ENCODE measurements at places on chromosomes 1 and 21.
A peak's percentile ranks its signal among the peaks of the same experiment; 100 is the strongest.

DNA sequence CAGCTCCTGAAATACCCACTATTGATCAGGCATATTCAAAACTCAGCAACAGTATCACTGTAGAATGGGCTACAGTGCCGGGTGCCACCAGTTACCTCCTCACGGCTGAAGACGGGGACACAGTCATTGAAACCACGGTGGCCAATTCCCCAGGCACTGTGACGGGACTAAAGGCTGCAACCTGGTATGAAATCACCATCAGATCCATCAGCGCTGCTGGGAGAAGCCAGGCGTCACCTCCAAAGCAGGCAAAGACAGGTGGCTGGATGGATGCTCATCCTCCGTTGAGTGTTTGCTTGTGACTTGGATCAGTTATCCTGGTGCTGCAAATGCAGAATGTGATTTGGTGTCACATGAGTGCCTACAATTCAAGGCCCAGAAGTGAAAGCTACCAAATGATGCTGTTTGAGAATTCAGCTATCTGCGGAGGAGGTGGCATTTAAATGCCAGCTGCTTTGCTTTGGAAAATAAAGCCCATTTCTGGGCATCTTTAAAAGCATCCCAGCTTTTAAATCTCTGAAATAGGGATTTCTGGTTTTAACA lies 5.1 kb downstream of the FNDC7 start:
- no peak for DNase-seq

DNA sequence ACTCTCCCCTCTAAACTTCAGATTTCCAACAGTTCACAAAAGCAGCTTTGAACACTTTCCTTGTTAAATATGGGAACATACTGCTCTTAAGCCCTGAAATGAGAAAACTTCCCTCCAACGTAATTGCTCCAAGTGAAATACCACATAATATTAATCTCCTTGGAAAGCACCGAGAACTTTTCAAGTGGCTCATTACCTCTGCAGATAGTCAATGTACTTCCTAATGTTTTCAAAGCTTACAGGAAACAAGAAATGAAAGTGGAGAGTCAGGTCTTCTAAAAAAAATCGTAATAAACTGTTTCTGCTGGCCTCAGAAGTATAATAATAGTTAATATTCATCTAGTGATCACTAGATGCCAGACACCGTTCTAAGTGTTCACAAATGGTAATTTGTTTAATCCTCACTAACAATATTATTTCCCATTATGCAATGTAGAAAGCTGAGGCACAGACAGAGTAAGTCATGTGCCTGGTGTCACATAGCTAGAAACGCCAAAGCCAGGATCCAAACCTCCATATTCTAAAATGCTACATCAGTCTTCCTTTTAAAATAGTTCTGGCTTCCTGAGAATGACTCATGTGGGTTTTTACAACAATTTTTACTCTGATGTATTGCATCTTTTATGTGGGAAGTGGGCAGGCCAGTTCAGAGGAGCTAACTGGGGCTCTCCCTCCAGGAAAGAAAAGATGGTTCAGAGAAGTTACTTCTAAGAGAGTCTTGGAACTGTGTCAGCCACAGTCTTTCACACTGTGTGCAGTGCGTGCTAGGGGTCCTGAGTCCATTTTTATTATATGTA lies 177.2 kb downstream of the PLPPR4 start:
- no peak for DNase-seq

GRCh38 chr1:169733924-169734323 lies at the start of gene SELE:
Gene SELE, minus strand, starts transcription at chr1:169734079. Its CDS starts 467 bp downstream, at chr1:169733612.
- DNase-seq, result no peak

GRCh38 chr1:172487550-172487949 lies 43.7 kb upstream of the PIGC start:
- no peak for DNase-seq

DNA sequence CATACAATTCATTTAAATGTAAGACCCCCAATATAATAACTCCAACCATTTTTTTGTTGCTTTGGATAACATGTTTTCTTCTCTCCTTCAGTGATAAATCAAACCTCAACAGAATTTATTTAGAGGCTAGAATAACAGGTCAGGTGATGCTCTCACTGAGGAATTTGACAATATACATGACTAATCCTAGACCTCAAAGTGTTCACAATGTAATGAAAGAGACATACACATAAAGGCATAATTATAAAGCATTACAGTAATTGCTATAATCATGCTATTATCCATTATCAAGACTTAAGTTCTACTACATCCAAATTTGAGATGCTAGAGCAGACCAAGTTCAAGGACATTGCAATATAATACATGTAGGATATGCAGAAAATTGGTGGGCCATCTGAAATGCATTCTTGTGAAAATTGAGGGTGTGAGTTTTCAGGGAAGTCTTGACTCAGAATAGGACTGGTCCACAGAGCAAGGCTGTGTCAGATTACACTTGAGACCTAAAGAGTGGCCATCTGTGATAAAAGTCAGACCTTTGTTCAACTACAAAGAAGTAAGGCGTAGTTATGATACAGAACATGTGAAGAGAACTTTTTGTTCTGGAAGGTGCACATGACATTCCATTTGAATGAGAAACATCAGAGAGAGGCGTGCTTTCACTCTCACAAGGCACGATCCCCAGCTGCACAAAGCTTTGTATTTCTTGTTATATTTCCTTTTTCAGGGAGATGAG lies 45.5 kb downstream of the UTP25 start:
- no peak for DNase-seq

GRCh38 chr1:110412576-110412975 lies 5.1 kb upstream of the LAMTOR5 start:
- DNase-seq, result peak; percentile 16

DNA sequence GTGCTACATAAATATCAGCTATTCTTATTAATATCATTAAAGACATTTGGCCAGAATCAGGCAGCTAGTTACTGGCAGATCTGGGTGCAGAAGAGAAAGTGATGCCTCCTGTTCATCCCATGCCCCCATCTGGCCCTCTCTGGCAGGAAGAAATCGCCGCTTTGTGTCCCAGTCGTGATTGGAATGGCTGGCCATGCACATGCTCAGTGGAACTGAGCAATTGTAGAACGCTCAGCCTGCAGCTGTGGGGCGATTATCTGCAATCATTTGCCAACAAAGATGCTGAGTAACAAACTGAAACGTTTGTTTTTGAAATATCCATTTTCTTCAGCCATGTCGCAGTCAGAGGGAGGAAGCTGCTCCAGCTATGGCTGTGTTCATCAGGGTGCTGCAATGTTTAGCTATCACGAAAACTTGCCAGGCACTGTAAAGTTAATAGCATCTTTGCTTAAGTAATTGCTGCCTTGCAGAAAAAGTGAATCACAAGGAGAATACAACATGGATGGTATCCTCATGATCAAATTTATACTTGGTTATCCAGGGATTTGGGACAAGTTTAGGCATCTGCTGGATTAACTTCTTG lies 36.5 kb downstream of the NGF start:
- no peak for DNase-seq

GRCh38 chr1:9289711-9290485 lies 2.8 kb upstream of the SPSB1 start:
- DNase-seq, result no peak

GRCh38 chr21:36589352-36589971 lies 109.5 kb upstream of the SIM2 start:
- DNase-seq, result no peak

- DNase-seq, result no peak
Observed at GRCh38 chr1:218742467-218743262, 397.5 kb downstream of the TGFB2 start.

DNA sequence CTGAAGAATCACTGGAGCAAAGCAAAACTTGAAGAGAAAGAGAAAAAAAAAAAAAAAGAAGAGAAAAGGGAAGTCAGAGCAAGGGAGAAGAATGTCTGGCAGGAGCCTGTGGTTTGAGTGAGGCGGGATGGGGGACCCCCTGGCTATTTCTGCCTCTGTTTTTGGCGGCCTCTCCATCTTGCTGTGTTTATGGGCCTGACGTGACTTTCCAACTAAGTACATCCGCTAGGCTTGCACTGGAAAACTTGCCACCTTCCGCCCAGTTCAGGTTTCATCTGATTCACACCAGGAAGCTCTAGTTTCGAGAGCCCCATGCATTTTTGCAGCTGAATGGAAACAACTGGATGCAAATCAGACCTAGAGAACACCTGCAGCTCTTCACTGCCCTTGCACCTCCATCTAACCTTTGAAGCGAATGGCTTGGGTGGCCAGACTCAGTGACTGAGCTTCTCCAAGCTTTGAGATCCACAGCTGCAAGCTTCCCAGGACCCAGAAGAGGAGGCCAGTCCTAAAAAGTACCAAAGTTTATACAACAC lies 28.0 kb downstream of the TBX15 start:
- DNase-seq, result no peak

- DNase-seq, result no peak
Observed at GRCh38 chr1:41728403-41729202, 190.1 kb downstream of the HIVEP3 start.

DNA sequence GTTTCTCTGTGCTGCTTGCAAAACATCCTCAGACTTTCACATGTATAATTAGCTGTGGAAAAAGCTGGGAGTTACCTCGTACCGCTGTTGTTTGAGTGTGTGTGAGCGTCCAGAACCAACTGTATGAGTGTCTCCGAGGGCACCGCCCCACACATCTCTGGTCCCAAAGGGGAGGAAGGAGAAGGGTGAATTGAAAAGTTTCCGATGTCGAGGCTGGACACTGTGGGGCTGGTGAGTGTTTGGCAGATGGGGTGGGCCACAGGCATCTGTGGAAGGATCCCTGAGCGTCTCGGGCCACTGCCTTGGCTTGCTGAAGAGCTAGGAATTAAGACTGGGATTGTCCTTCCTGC lies 1.2 kb downstream of the ATP2B4 start:
- no peak for DNase-seq

DNA sequence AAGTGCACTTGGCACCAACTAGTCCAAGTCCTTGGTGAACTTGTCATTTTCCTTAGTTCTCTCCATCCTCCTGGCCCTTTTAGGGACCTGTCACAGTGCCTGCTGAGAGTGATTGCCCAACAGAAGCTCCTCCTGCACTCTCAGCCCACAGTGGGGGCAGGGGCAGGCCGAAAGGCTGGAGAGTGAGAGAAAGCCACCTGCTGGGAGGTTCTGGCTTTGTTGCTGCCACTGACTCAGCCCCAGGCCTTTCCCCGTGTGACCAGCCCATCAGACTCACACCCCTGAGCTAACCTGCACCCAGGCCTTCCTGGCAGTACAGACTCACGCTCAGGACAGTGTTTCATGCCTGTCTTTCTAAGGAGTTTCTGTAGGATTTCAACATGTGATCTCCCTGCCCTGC lies 17.1 kb upstream of the PROK1 start:
- DNase-seq, result no peak

DNA sequence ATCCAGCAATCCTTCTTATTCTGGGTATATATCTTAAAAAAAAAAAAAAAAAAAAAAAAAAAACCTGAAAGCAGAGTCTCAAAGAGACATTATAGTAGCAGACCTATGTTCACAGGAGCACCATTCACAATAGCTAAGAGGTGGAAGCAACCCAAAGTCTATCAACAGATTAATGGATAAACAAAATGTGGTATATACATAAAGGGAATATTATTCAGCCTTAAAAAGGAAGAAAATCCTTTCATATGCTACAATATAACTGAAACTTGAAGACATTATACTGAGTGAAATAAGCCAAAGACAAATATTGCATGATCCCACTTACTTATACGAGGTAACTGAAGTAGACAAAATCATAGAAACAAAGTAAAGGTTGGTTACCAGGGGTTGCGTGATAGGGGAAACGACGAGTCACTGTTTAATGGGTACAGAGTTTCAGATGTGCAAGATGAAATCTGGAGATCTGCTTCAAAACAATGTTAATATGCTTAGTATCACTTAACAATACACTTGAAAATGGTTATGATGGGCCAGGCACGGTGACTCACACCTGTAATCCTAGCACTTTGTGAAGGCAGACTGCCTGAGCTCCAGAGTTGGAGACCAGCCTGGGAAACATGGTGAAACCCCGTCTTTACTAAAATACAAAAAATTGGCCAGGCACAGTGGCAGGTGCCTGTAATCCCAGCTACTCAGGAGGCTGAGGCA lies 29.5 kb downstream of the PIK3R3 start:
- DNase-seq, result no peak

GRCh38 chr1:3663999-3664699 lies 11.8 kb downstream of the TP73 start:
- DNase-seq, result no peak

Data from NCI-H774 (cell line).